Activated T-helper 1 cell treated with anti-CD3 and anti-CD28 coated beads, Interleukin-12 subunit alpha, Interleukin-12 subunit beta, Interleukin-2, Interleukin-4 antibody, amounts not matched to agents 30 ng/mL and 10 ng/mL and 1 ng/mL, durations not matched to agents 14 hours and 24 hours and 36 hours (primary cell): ENCODE measurements at places on chromosomes 4 and X. TPM values are rescaled to one million over a fixed set of nuclear protein-coding genes. Genes with fewer than 3 reads are reported as not detected.

The RBM46 gene
- total RNA-seq: not detected in 2 replicates

The TRMT44 gene
- total RNA-seq: 36.8 and 39.2 TPM in 2 replicates

The SMIM43 gene
- total RNA-seq: not detected in 2 replicates

The RENBP gene
- 12.8 and 14.0 TPM in 2 replicates for total RNA-seq

DNA sequence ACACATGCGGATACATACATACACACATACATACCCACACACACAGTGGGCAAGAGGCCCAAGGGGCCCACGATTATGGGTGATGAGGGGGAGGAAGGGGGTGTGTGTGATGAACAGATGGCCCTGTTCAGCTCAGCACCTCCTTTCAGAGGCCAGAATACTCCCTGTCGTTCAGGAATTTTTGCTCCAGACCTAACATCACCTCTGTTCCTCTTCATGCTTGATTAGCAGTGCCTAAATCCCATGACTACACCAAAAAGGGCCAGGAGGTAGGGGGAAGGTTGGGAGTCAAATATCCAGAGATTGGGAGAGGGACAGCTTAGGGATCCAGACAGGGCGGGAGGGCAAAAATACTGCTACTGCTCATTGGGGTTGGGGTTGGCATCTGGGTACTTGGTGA is 42.7 kb downstream of the SMC1A start:
- DNase-seq: no peak

- DNase-seq: no peak
Measured at GRCh38 chr4:2071912-2072867, 13.1 kb downstream of the NAT8L start.

GRCh38 chr4:185839194-185839712 is 27.3 kb upstream of the SORBS2 start:
- no peak for DNase-seq

- no peak for DNase-seq
Measured at GRCh38 chr4:152106113-152106763, 345.4 kb upstream of the GATB start.

- DNase-seq: peak; percentile 64
Measured at GRCh38 chr4:152696764-152697261, 17.0 kb upstream of the TMEM154 start.

DNA sequence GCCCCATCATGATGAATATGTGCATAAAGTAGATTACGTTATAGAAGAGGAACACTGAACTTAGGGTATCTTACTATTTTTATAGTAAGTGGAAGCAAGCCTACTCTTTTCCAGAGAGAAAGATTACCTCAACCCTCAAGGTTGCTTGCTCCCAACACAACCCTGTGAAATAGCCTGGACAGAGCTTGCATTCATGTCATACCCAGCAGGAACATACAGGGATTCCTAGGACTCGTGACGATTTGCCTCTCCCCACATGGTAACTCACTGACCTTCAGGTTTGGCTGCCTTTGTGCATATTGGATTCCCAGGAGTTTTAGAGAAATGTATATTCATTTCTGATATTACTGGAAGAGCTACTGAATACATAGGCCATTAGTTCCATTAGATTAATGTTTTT is 80.5 kb downstream of the BLTP1 start:
- DNase-seq: no peak
